Activated effector memory CD4-positive, alpha-beta T cell treated with anti-CD3 and anti-CD28 coated beads, Interleukin-2, amount 50 U/mL, for 16 hours (primary cell): ENCODE measurements at places on chromosomes 3 and 15.

DNA sequence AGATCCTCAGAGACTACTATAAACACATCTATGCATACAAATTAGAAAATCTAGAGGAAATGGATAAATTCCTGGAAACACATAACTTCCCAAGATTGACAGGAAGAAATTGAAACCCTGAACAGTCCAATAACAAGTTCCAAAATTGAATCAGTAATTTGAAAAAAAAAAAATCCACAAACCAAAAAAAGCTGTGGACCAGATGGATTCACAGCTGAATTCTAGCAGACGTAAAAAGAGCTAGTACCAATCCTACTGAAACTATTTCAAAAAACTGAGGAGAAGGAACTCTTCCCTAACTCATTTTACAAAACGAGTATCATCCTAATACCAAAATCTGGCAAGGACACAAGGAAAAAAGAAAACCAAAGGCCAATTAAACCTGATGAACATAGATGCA is 77.0 kb upstream of the FXR1 start:
- no peak for DNase-seq

DNA sequence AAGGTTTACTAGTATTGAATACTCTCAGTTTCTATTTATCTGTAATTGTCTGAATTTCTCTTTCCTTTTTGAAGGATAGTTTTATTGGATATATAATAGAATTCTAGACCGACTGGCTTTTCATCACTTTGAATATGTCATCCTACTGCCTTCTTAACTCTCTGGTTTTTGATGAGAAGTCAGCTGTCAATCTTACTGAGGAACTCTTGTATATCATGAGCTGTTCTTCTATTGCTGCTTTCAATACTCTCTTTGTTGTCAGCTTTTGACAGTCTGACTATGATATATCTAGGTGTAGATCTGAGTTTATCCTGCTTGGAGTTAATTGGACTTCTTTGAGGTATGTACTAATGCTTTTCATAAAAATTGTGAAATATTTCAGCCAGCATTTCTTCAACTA is 333.8 kb downstream of the PLCL2 start:
- DNase-seq = no peak

GRCh38 chr15:92505611-92506010 is 111.9 kb downstream of the ST8SIA2 start:
- no peak for DNase-seq

- DNase-seq = no peak
Measured at GRCh38 chr15:25877681-25878080, 14.6 kb upstream of the ATP10A start.
